ENCODE measurements at places on chromosomes 6 and 20.

- no peak for DNase-seq
These were observed 838 bp downstream of the AHCY start for GRCh38 chr20:34302312-34302722.

DNA sequence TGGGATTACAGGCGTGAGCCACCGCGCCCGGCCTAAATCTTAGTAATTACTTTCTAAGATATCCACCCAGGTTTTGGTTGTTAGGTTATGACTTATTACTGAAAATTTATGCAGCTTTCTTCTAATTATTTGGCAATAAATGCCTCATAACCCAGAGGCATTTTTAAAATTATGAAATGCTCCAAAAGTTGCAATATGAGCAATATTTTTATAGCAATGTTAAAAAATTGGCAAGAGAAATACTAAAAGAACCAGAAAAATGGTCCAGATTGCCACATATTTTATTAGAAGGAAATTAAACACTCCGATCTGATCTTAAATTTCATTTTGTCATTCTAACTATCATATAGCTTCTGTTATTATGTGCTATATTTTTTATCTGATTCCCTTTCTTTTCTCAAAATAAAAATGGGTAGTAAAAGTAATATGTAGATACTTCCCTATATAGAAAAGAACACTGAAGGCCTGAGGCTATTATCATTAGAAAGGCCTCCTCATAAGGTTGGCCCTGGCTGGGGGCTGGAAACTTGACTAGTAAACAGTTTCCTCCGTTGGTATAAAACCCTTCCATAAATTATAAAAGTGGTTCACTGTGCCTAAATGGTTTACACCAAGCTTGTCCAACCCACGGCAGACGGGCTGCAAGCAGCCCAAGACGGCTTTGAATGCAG, 22.1 kb downstream of the BLOC1S5 start:
- DNase-seq: no peak

GRCh38 chr20:49935746-49936152, 448 bp upstream of the RNF114 start:
- DNase-seq: no peak

DNA sequence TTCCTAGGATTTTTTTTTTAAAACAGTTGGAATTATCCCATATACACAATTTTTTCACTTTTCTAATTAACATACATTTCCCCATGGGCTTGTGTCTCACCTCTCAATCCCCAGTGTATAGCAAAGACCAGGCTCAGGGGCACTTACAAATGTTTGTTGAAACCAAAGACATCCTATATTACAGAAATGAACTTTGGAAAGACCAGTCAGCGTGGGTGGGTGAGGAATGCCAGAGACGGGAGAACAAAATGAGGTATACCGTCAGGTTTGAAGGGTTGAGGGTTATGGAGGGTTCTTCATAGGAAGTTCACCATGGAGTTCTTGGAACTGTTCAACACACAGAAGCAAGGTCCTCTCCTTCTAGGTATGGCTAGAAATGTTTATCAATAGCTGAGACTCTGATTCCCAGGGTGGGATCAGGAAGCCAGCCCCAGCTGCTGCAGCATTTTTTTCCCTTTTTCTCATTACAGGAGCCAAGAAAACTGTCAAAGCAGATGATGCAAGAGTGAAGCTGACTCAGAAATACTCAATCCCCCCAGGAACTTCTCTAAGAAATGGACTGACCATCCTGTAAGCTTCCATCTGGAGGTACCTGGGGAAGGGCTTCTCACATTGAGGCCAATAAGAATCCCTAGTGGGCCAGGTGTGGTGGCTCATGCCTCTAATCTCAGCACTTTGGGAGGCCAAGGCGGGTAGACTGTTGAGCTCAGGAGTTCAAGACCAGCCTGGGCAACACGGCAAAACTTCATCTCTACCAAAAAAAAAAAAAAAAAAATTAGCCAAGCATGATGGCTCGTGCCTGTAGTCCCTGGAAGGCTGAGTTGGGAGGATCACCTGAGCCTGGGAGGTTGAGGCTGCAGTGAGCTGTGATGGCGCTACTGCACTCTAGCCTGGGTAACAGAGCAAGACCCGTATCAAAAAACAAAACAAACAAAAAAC, 15.9 kb upstream of the TBC1D20 start:
- no peak for DNase-seq

DNA sequence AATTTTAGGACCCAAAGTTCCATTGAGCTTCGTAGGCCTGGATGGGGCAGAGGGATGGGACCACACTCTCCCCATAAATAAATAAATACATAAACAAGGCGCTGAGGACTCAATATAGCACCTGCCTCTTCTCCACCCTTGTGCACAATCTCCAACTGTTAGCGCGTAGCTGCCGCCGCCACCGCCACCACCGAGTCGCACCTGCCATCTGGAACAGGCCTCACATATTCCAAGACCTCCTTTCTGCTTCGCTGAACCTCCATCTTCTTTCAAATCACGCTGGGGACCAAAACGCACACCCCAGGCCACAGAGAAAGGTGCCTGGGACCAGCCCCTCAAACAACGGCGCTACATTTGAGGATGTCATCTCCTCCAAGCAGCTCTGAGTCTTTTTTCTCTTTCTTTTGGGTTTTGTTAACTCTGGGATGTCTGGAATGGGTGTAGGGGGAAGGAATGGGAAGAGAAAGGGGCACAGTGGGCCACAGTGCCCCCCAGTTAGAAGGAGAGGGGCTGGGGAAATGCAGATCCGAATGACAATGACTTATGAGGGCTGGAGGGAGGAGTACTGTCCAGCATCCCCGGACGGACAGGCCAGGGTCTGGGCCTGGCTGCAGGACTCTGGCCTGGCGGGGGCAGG, 49.7 kb downstream of the NOL4L start:
- peak; percentile 31 for DNase-seq

DNA sequence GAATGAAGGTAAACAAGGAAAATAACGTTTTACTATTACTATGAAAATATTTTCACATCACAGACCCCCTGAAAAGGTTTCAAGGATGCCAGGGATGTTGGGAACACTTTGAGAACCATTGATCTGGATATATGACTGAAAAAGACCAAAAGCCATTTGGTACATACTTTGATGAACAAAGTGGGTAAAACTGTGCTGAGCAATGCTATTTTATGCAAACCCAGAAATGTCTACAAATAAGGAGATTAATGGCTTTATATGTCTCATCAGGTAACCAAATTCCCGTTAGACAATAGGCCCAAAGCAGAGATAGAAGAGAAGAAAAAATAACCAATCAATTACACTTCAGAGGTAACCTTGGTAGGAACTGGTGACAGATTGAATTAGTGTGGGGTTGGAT, 101.4 kb upstream of the CNKSR3 start:
- DNase-seq: no peak

DNA sequence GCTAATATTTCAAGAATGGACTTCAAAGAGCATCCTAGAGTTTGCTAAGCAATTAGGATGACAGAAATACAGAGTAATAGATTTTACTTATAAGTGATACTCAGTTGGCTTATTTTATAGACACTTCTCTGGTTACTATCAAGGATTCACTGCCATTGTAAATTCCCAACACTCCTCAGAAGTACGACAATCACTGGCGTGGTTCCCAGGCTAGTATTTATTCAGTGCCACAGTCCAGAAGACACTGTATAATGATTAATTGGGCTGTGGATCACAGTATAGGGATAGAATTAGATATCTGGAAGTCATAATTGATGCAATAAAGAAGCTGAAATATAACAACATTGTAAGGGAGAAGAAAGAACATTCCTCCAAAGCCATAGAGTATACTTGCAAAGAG, 15.7 kb downstream of the MANEA start:
- DNase-seq: no peak

DNA sequence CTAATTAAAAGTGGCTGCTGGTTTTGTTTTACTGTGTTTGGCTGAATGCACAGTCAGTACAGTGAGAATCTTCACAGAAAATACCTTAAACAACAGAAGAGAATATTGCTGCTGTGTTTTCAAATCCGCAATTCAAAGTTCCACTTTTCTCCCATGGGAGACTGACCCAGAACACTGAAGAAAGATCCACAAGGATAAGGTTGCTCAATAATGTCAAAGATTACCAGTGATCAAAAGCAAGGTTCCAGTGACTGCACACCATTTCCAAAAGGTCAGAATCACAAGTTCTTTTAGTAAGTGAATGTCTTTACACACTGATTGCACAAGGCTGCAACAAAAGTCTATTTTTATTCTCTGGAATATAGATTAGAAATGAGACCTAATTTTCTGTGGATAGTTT, 82.3 kb downstream of the EPHA7 start:
- no peak for DNase-seq

DNA sequence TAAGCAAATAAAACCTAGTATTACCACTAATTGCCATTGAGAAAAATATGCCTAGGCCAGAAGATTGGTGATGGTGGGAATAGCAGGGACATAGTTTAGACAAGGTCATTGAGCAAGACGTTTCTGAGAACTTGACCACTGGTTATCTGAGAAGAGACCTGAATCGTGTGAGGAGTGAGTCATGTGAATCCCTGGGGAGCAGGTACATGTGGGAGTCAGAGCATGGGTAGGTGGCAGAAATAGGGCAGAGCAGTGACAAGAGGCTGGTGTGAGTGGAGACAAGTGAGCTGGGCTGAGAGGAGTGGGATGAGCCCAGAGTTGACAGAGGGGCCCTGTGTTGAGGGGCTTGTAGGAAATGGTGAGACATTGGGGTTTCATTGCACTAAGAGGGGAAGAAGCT, 16.4 kb downstream of the MICA start:
- no peak for DNase-seq

- no peak for DNase-seq
These were observed 55.3 kb upstream of the ADTRP start for GRCh38 chr6:11833626-11834592.

DNA sequence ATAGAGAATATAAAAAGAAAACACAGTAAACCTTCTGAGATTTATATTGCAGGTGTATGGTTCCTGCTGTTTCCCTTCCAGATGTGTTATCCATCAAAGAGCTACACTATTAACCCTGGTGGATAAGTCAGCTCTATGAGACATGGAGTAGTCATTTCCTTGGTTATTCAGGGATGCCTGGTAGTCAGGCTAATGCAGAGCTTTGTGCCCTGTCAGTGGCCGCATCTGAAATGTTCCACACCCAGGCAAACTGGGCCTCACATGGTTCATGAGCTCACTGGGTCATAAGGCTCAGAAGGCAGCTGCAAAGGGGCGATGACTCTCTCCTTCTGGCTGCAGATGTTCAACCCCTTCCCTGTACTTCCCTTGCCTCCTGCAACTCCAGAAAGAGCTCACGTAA, 473.6 kb downstream of the EPHA7 start:
- DNase-seq: no peak

DNA sequence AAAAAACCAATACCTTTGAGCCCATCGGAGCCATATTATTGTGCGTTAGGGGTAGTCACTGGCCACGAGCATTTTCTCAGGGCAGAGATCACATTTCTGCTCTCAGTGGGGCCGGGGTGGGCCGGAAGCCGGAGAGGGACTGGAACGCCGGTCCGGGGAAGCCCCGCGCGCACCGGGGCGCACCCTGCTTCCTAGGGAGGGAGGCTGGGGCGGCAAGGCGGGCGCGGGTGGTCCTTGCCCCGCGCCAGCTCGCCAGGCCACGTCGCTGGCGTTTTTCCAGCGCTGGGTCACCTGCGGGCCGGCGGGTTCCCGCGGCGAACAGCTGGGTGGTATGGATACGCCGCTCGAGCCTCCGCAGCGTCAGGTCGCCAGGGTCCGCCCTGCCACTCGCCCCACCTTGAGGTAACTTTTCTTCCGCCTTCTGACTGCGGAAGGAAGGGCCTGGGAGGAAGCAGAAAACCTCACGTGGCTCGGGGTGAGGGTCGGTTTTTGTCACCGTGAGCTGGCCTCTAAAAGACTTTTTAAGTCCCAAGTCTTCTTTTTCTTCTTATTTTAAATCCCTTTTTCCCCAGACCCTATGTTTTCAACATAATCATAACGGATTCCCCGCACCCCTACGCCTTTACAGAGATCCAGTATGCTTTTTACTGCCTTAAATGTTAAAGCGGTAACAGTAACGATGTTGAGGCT, 2.7 kb upstream of the EEF1A1 start:
- peak; percentile 24 for DNase-seq

DNA sequence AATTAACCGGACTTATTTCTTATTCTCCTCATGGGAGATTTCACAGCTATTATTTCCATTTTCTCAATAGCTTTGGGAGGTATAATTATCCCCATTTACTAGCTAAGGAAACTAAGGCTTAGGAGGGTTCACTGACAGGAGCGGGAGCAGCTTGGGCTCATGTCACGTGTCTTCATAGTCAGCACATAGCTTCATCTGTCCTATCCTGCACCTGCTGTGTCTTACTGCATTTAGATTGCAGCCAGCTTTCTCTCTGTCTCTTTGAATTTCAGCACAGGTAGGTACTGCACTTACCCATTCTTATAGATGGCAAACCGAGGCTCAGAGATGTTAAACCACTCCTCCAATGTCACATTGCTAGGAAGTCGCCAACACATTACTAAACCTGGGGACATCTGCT, 839.9 kb downstream of the MAFB start:
- no peak for DNase-seq

- DNase-seq: no peak
These were observed 123.9 kb downstream of the DTNBP1 start for GRCh38 chr6:15538766-15539495.

GRCh38 chr6:35508027-35508426, 4.7 kb downstream of the TULP1 start:
- no peak for DNase-seq

DNA sequence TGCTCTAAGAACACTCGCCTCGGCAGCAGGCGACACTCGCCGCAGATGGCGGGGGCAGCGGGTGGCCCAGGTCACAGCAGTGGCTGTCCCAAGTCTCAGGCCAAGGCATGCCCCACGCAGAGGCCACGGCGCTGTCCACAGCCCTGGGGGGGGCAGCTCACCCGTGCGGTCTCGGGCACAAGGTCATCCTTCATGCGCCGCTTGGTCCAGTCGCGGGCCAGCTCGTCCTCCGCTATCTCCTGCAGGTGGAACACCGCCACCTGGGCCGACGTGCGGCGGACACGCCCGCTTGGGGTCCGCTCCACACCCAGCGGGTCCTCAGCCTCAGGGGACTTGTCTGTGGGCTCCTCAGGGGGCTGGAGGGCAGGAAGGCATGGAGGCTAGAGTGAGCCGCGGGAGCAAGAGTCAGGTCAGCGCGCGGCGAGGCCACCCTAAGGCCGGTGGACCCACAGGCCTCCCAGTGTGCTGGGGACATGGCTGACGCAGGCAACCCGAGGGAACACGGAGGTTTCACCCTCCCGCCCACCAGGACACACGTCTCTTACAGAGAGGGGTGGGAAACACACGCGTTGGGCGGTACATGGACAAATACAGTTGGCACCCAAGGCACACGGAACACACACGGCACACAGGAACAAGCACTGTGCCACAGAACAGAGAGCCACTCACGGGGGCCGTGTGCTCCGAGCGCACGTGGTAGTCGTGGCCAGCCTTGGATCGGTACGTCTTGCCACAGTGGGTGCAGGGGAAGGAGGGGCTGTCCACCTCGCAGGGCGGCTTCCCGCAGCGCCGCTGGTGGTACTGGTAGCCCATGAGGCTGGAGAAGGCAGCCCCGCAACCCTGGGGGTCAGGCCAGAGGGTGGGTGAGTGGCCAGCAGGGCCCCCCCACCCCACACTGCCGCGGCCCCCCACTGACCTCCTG, 6.5 kb upstream of the UCKL1 start:
- no peak for DNase-seq

All from anterior cingulate cortex (tissue), 58 donors.